ENCODE measurements at places on chromosomes 5 and 9. TPM values are rescaled to one million over a fixed set of nuclear protein-coding genes. Genes with fewer than 3 reads are reported as not detected.

DNA sequence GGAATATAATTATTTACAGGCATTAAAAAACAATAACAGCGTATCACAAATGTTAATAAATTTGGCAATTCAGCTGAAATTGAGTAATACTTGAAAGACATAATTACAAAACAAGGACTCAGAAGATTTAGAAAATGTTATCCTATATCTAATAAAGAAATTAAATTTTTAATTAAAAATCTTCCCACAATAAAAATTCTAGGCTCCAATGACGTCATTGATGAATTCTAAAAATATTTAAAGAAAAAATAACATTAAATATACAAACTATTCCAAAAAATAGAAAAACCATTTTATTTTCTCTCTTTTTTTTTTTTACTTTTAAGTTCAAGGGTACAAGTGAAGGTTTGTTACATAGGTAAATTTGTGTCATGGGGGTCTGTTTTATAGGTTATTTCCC, 161.5 kb downstream of the ADAMTS6 start:
- no peak overlapping the region for H3K4me3 ChIP-seq
- no peaks in the 10 kb centered on the region for H3K4me1 ChIP-seq
- H3K27ac ChIP-seq = no peak overlapping the region
- no peaks in the 10 kb centered on the region for H3K27me3 ChIP-seq
- H3K36me3 ChIP-seq = no peaks in the 10 kb centered on the region

- H3K27ac ChIP-seq = peak overlapping the region; percentile 17
- H3K36me3 ChIP-seq = no peaks in the 10 kb centered on the region
- H3K27me3 ChIP-seq = no peaks in the 10 kb centered on the region
- peaks cover 4% of the 10 kb centered on the region for H3K4me1 ChIP-seq
These were observed 10.4 kb downstream of the STOM start for GRCh38 chr9:121359351-121360294.

DNA sequence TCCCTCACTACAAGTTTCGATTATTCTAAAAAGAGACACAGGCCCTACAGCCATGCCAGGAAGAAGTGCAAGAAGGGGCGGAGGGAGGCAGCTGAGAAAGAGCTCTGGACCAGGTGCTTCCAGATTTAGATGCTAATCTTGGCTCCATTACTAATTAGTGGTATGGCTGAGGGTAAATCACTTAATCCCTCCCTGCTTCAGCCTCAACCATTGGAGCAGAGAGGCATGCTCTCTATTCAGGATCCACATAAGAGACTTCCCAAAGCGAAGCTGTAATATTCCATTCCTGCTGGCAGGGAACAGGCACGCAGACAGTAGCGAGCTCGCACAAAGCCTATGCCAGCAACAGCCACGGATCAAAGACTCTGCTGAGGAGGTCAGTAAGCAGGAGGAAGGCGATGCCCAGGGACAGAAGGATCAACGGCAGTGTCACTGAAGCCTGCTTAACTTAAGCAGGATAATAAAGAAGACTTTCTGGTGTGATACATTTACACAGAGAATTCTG, 24.2 kb downstream of the LIFR start:
- H3K4me1 ChIP-seq = peaks cover 3% of the 10 kb centered on the region
- no peak overlapping the region for H3K27ac ChIP-seq
- no peak for DNase-seq
- no peaks in the 10 kb centered on the region for H3K36me3 ChIP-seq

- H3K27ac ChIP-seq = no peak overlapping the region
- no peaks in the 10 kb centered on the region for H3K4me1 ChIP-seq
- no peak for DNase-seq
- no peaks in the 10 kb centered on the region for H3K27me3 ChIP-seq
- H3K4me3 ChIP-seq = no peak overlapping the region
These were observed 10.7 kb upstream of the ANKDD1B start for GRCh38 chr5:75600535-75600934.

GRCh38 chr9:126799034-126799433, 5.8 kb upstream of the ZBTB43 start:
- DNase-seq = no peak
- H3K4me1 ChIP-seq = no peaks in the 10 kb centered on the region
- H3K27ac ChIP-seq = no peak overlapping the region
- no peaks in the 10 kb centered on the region for H3K27me3 ChIP-seq
- no peaks in the 10 kb centered on the region for H3K36me3 ChIP-seq

DNA sequence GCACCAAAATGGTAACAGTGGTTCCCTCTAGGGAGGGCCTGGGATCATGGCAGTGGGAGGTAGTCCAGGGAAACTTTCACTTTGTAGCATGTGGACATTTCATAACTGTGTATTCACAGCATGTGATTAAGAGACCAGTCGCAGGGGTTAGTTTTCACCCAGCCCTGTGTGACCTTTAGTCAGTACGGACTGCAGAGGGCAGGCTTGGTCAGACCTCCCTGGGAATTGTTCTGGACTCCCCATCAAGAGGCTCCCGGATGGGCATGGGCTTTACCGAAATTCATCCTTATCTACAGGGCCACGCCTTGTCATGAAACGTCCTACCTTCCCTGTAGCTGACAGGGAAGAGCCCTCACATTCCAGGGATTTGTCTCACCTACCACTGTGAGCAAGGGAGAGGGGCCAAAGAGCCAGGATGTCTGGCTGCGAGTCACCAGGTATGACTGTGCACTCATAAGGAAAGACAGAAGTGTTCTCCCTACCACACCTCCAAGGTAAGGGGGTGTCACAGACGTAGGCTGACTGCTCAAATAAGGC, 19.9 kb downstream of the GPX3 start:
- DNase-seq = no peak
- H3K4me3 ChIP-seq = no peak overlapping the region
- peaks cover 12% of the 10 kb centered on the region for H3K36me3 ChIP-seq
- H3K27me3 ChIP-seq = no peaks in the 10 kb centered on the region

DNA sequence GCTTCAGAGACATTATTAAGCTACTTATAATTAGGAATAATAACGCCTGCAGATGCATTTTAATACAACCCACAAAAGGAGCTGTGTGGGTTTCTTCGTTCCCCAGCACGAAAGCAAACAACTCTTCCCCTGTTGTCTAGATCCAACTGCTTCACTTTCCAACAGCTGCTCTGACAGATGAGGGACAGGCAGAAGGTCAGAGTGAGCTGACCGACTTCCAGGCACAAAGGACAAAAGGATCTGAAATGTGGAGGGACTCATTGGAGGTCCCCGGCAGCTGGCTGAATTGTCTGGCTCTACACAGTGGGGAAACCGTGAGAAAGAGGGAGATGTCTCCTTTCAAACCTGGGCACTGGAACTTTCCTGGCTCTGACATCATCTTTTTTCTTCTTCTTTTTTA, 79.1 kb upstream of the ALDH1B1 start:
- H3K4me1 ChIP-seq = no peaks in the 10 kb centered on the region
- no peaks in the 10 kb centered on the region for H3K27me3 ChIP-seq

- H3K36me3 ChIP-seq = no peaks in the 10 kb centered on the region
- H3K4me1 ChIP-seq = no peaks in the 10 kb centered on the region
- H3K27ac ChIP-seq = no peak overlapping the region
- H3K4me3 ChIP-seq = no peak overlapping the region
These were observed 848.8 kb downstream of the MAT2B start for GRCh38 chr5:164354139-164354751.

DNA sequence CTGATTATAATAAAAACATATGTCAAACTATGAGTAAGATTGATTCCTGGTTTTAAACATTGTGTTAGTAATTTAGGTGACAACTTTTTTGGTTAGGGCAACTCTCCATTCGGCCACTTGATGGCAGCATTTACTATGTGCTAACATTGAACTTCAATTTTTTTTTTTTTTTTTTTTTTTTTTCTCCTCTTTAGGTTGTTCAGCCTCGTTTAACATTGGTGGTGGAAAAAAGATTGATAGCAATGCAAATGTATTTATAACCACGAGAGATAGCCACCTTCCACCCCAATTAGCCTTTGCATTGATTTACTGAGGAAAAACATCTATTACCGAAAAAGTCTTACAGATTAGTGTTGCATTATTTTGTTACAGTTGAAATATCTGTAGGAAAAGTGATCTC, 159.1 kb downstream of the CSNK1G3 start:
- H3K36me3 ChIP-seq = no peaks in the 10 kb centered on the region
- no peaks in the 10 kb centered on the region for H3K27me3 ChIP-seq

DNA sequence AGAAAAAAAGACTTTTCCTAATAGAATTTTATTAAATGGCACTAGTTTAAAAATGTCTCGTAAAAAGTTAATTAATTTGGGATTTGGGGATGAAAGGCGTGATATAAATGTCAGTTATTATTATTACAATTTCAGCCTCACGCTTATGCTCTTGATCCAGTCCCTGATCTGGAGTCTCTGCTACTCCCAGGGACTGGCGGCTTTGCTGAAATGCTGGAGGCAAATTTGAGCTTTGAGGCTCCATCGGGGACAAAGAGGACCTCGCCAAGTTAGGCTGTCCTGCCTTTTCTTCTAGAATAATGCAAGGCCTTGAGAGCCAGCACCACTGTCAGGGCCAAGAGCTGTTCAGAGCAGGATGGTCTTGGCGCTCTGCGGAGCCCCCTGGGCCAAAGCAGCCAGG, 69.7 kb downstream of the ZNF618 start:
- no peak overlapping the region for H3K27ac ChIP-seq
- no peak overlapping the region for H3K4me3 ChIP-seq

DNA sequence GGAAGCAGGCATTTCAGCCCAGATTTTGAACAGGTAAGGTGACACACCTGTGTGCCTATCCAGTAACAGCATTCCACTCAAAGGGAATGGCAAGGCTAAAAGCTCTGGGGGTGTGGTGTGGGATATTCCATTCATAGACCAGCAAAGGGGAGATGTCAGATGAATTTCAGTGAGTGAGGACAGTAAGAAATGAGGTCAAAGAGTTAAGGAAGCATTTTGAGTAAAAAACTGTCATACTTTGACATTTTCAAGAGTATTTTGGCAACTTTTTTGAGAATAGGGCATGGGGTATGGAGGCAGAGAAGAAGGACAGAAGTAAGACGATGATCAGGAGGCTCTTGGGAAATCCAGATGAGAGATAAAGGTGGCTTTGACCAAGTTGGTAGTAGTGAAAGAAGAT, 2.2 kb upstream of the ELOVL7 start:
- H3K4me3 ChIP-seq = no peak overlapping the region
- no peak for DNase-seq
- no peaks in the 10 kb centered on the region for H3K36me3 ChIP-seq
- H3K27me3 ChIP-seq = no peaks in the 10 kb centered on the region
- no peak overlapping the region for H3K27ac ChIP-seq
- H3K4me1 ChIP-seq = no peaks in the 10 kb centered on the region

GRCh38 chr5:139392324-139392677, 2.6 kb upstream of the MZB1 start:
- H3K4me1 ChIP-seq = peaks cover 40% of the 10 kb centered on the region
- no peak for DNase-seq
- H3K27me3 ChIP-seq = no peaks in the 10 kb centered on the region
- peak overlapping the region; percentile 39 for H3K4me3 ChIP-seq
- no peaks in the 10 kb centered on the region for H3K36me3 ChIP-seq

- no peaks in the 10 kb centered on the region for H3K27me3 ChIP-seq
- DNase-seq = no peak
- no peaks in the 10 kb centered on the region for H3K36me3 ChIP-seq
- H3K27ac ChIP-seq = no peak overlapping the region
- H3K4me1 ChIP-seq = no peaks in the 10 kb centered on the region
These were observed 37.0 kb downstream of the FAF2 start for GRCh38 chr5:176485176-176485575.

GRCh38 chr5:936149-937144, 43.8 kb downstream of the TRIP13 start:
- DNase-seq = no peak
- no peaks in the 10 kb centered on the region for H3K36me3 ChIP-seq
- H3K27ac ChIP-seq = no peak overlapping the region
- H3K4me3 ChIP-seq = no peak overlapping the region

SLIT3 gene
- 8.3 TPM for total RNA-seq

PTGDS gene
- 5,242 TPM for total RNA-seq

IL4 gene
- not detected for total RNA-seq

DPM2 gene
- total RNA-seq = 28.1 TPM
